Left ventricle myocardium inferior (tissue), 1 donor: ENCODE measurements at places on chromosomes 5 and 9.

DNA sequence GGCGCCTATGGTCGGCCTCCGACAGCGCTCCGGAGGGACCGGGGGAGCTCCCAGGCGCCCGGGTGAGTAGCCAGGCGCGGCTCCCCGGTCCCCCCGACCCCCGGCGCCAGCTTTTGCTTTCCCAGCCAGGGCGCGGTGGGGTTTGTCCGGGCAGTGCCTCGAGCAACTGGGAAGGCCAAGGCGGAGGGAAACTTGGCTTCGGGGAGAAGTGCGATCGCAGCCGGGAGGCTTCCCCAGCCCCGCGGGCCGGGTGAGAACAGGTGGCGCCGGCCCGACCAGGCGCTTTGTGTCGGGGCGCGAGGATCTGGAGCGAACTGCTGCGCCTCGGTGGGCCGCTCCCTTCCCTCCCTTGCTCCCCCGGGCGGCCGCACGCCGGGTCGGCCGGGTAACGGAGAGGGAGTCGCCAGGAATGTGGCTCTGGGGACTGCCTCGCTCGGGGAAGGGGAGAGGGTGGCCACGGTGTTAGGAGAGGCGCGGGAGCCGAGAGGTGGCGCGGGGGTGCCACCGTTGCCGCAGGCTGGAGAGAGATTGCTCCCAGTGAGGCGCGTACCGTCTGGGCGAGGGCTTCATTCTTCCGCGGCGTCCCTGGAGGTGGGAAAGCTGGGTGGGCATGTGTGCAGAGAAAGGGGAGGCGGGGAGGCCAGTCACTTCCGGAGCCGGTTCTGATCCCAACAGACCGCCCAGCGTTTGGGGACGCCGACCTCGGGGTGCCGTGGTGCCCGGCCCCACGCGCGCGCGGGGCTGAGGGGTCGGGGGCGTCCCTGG lies 561 bp downstream of the DAPK1 start:
- DNase-seq, result peak; percentile 31

- no peak for DNase-seq
These were observed 585.6 kb downstream of the PSAT1 start for GRCh38 chr9:78882481-78882880.

DNA sequence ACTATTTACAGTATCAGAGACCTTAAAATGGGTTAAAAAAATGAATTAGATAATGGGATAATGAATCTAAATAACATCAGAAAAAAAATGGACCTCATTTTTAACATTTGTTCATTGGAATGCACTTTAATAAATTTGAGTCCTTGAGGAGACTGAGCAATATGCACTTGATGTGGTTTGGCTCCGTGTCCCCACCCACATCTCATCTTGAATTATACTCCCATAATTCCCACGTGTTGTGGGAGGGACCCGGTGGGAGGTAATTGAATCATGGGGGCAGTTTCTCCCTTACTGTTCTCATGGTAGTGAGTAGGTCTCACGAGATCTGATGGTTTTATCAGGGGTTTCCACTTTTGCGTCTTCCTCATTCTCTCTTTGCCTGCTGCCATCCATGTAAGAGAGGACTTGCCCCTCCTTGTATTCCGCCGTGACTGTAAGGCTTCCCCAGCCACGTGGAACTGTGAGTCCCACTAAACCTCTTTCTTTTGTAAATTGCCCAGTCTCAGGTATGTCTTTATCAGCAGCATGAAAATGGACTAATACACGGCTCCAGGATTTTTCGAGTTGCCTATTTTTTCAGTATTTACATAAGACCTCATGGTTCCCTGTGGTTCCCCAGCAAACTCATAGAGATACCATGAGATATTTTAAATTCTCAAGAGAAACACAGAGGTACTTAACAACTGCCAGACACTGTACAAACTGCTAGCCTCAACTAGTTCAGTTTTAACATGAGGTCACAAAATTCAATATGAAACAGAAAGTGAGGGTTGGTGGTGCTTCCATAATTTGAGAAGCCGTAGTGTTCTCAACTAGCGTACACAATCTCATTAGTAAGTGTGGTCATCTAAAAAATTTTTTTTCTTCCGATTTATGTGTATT lies 128.3 kb downstream of the TLE1 start:
- no peak for DNase-seq

GRCh38 chr5:4572311-4573100 lies 567.6 kb upstream of the ADAMTS16 start:
- no peak for DNase-seq

GRCh38 chr5:98805070-98805469 lies 31.6 kb downstream of the RGMB start:
- DNase-seq, result no peak

GRCh38 chr9:15111071-15111470 lies 195.9 kb downstream of the TTC39B start:
- DNase-seq, result no peak

- DNase-seq, result no peak
These were observed 20.7 kb downstream of the CDH6 start for GRCh38 chr5:31214229-31214628.

DNA sequence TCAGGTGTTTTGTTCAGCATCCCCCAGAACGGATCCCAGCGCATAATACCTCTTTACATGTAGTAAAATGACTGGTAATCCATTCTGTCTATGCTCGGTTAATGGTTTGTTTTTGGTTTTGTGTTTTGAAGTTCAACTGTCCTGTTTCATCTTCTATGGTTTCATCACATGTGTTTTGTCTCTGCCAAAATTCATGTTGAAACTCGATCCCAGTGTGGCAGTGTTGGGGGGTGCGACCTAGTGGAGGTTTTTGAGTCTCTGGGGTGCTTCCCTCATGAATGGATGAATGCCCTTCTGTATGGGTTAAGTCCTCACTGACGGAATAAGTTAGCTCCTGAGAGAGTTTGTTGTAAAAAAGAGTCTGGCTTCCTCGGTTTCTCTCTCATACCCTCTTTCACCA lies 317.4 kb downstream of the KDM4C start:
- DNase-seq, result no peak

- DNase-seq, result no peak
These were observed 18.0 kb upstream of the CDC23 start for GRCh38 chr5:138230981-138231589.

DNA sequence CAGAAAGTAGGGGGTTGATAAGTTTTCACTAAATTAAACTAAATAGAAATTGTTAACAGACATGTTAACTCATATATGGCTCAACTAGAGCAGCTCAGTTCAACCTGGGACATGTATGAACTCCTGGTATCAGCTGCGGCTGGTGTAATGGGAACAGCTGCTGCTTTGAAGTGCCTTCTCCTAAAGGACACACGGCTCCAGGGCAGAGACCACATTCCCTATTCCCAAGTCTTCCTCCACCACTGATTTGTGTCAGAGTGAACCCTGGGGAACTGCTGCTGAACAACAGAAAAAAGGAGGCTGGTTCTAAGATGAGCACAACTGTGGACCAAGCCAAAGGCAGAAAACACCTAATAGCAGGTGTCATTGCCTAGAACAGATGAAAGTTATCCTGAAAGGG lies 71.1 kb downstream of the MAPKAP1 start:
- no peak for DNase-seq

DNA sequence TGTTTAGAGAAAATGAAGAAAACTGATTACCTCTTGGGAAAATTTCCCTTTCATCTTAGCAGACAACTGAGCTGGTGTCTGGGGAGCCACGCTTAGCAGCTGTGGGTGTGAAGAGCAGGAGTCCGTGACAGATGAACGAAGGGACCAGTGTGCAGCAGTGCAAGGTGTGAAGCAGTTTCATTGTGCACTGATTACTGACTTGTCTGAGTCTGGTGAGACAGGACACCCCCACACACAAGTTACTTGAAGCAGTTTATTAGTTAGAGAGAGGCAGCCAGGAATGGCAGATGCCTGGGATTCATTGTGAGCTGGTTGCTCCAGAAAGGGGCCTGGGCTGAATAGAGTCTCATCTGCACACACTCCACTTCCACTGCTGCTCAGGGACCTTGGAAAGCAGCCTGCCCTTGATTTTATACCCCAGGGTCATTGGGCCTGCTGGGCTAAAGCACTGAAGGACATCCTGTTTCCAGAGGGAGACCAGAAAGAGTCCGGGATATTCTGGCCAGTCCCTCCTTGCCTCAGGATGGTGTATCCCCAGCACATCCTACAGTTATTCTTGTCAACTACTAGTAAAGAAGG lies 47.4 kb downstream of the FBXL7 start:
- no peak for DNase-seq

DNA sequence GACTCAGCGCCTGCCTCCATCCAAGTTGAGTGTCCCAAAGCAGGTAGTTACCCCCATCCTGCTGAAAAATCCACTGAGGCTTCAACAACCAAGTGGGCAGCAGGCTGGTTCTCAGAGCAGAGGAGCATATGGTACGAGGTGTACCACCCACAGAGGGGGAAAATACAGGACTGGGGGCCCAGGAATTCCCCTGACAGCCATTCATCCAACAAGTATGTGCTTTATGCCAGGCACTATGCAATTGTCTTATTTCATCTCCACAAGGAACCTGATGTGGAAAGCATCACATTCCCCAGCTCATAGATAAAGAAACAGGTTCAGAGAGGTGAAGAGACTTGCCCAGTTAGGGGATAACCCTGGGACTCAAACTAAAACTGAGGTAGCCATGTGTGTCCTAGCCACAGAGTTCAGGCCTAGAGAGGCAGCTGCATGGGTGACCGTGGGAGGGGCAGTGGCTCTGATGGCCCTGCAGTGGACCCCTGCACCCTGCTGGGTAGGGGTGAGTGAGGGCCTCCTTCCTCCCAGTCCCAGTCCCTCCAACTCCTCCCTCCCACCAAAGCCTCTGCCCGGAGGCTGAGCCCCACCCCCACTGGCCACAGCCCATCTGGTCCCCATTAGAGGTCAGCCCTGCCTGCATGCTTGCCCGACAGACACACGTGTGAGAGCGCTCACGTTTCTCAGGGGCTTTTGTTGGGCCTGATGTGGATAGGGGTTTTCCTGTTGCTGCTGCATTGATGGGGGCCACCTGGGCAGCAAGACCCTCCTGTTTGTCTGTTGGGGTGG lies 11.5 kb downstream of the PDLIM4 start:
- DNase-seq, result no peak

GRCh38 chr5:132546108-132546507 lies 2.8 kb upstream of the IL5 start:
- DNase-seq, result no peak

GRCh38 chr9:34383904-34384303 lies 7.2 kb upstream of the MYORG start:
- DNase-seq, result no peak

GRCh38 chr5:125398466-125398865 lies 652.0 kb upstream of the ZNF608 start:
- no peak for DNase-seq

DNA sequence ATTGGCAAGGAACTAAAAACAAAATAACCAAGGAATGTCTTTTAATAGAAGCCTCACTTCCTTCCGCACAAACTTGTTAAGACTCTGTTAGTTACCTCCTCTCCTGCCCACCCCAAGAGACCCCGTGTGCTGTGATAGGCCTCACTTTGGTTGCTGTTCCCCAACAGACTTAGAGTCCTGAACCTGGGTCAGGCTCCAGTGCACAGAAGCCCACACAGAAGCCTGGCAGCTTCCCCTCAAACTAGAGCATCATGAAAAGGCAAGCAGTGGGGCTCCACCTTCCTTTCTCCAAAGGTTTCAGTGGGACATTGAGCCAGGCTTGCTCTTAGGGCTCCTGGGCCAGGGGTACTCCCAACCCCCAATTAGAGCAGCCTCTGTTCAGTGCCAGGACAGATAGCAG lies 230.5 kb downstream of the ESM1 start:
- no peak for DNase-seq

GRCh38 chr5:98905857-98906688 lies 22.7 kb downstream of the CHD1 start:
- DNase-seq, result no peak

- DNase-seq, result no peak
These were observed 290.0 kb downstream of the ACTL7B start for GRCh38 chr9:108565651-108566378.

GRCh38 chr9:131522257-131523085 lies 8.6 kb downstream of the UCK1 start:
- DNase-seq, result no peak

- DNase-seq, result no peak
These were observed 431 bp downstream of the FASTKD3 start for GRCh38 chr5:7868427-7868772.

DNA sequence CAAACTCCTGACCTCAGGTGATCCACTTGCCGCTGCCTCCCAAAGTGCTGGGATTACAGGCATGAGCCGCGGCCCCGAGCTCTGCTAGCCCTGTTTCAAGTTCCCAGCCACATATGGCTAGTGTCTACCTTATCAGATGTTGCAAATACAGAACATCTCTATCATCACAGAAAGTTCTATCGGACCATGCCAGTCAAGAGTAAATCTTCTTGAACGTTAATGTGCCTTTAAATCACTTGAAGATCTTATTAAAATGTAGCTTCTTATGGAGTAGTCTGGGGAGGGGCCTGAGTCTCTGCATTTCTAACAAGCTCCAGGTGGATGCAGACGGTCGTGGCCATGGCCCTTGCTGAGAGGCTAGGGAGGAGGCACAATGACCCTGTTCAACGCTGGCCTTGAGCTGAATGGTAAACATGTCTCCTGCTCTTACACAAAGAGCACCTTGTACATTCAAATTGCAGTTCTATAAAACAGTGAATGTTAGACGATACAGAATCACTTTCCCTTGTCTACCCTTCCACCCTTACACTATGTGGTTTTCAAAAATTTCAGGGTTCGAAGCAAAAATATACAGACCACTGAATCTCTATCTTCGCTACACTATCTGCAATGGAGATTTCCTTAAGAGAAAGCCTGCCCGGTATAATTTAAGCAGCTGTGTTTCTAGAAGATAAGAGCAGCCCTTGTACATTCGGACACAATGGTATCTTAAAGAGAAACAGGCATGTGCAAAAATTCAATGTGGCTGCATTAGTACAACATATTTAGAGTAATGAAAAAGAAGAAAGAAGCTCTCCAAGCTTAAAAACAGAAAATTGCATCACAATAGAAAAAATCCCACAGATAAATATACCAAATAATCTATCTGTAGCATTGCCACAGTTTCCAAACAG lies 114.1 kb downstream of the FRMD3 start:
- no peak for DNase-seq

- no peak for DNase-seq
These were observed 94.9 kb downstream of the PCDH1 start for GRCh38 chr5:141783005-141783946.

DNA sequence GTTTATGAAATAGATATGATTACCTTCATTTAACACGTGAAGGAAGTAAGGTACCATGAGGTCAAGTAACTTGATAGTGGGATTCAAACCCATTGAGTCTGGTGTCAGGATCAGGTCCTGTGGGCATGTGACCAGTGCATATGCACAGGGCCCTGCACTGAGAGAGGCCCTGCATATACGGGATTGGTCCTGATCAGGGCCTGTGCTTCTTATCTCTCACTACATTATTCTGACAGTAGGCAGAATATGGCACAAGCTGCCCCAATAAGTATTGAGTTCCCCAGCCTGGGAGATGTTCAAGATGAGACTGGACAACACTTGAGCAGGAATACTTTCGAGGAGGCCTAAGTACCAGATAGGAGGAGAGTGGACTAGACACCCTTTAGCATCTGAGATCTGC lies 44.0 kb downstream of the GALNT10 start:
- DNase-seq, result no peak
